Left cardiac atrium (tissue), 4 donors: ENCODE measurements at places on chromosomes 2 and 18.

DNA sequence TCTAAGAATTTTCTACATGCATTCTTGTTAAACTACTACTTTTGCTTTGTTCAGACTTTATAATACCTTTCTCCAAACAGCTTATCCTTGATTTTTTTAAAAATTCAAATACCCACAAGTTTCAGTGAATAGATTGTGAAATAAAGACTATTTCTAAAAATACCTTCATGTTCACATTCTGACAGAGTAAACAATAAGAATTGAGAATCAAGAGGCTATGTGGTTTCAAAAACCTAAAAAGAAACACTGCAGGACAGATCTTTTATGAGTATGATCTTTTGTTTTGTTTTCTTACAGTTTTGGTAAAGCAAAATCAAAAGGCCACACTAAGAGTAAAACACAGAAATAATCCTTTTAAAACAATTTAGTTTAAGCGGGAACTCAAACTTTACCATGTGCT is 21.2 kb downstream of the ALS2 start:
- no peak for DNase-seq

- DNase-seq: no peak
Observed at GRCh38 chr18:9103376-9103873, 926 bp downstream of the NDUFV2 start.

GRCh38 chr2:127170452-127171197 is 49.5 kb downstream of the CYP27C1 start:
- DNase-seq: no peak

DNA sequence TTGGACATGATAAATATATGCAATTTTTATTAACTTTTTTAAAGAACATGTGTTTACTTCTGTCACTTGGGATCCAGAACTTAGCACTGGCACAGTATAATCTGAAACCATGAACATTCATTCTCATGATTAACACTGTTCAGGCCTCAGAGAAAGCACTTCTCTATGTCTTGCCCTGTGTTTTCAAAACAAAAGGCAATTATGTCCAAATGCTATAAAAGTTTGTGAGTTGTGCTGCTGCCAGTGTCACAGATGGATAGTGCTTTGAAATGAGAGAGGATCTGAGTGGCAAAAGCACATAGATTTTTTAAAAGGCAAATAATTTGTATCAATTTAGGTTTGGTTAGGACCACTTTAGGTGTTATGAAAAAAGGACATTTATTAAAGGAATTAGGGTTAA is 470.5 kb upstream of the FAM98A start:
- DNase-seq: no peak

DNA sequence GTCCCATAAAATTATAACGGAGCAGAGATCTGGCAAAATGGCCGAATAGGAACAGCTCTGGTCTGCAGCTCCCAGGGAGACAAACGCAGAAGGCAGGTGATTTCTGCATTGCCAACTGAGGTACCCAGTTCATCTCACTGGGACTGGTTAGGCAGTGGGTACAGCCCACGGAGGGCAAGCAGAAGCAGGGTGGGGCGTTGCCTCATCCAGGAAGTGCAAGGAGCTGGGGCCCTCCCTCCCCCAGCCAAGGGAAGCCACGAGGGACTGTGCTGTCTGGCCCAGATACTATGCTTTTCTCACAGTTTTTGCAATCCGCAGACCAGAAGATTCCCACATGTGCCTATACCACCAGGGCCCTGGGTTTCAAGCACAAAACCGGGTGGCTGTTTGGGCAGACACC is 22.8 kb downstream of the ICA1L start:
- DNase-seq: peak; percentile 31

GRCh38 chr2:26522751-26523171 is 44.8 kb upstream of the OTOF start:
- no peak for DNase-seq

- DNase-seq: no peak
Observed at GRCh38 chr2:79640001-79640400, 127.2 kb downstream of the CTNNA2 start.

GRCh38 chr2:10532638-10533101 is 84.5 kb upstream of the ODC1 start:
- DNase-seq: no peak

DNA sequence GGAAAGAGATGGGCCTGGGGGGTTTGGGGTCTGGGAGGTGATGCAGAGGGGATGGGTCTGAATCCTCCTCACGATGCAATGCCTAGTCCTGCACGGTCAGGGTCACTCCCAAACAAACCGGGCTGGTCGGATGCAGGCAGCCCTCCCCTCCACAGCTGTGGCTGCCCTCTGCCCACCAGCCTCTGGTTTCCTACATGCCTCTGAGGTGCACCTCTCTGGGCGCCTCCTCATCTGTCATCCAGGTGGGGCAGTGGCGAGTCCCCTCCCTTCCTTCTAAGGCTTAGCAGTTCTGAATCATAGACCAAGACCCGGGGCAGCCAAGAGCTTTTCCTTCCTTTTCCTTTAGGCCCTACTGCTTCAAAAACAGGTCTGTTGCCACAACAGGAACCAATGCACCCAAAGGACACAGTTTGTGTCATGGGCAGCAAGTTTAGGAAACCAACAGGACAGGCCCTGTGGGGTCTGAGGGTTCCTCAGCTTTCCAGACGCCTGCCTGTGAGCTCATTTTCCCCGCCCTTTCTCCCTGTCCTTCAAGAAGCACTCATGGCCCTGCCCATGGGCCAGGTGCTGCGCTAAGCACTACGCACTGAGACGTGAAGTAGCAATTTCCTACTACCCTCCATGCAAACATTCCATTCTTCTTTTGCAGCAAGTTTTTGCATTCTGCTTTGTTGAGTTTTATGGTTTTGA is 6.5 kb upstream of the MAL start:
- no peak for DNase-seq

DNA sequence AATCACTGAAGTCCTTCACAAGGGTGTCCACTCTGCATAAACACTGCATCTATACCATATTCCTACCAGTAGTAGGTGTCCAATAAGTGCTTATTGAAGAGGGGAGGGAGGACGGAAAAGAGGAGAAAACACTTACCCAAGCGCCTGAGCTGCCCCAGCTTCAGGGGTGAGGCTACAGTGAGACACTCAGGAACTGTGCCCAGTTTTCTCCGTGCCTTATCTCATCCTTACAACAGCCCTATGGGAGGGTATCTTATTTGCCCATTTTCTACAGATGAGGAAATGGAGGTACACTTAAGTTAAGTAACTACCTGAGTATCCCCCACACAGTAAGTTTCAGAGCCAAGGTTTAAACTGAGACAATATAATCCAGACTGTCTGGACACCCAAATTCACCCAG is 41.5 kb downstream of the RNF152 start:
- no peak for DNase-seq

DNA sequence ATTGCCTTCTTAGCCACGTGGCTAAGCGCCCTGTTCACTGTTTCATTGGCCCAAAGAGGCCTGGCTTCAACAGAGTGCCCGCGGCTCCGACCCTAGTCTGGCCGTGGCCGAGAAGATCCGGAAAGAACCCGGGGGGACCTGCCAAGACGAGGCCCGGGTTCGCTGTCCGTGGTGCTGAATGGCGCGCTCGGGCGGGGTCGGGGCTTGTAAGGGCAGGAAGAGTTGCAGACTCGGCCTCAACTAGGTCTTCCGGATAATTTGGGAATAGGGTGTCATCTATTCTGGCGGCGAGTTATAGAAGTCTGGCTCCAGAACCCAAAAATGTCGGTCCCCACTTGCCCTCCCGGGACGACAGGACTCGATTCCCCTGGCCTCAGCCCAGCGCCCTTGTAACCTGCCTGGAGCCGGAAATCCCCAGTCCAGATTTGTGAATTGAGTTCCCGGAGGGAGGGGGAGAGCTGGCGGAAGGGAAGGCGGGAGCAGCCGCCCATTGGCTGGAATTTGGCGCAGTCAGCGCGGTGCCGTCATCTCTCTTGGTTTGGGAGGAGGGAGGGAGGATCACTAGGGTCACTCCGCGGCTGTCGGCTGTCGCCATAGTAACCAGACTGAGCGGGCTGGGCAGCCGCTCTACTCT is 3.5 kb downstream of the CDK5R2 start:
- peak; percentile 71 for DNase-seq

- no peak for DNase-seq
Observed at GRCh38 chr18:22427822-22428549, 10.3 kb upstream of the CTAGE1 start.

GRCh38 chr2:202237787-202238233 is 587 bp downstream of the SUMO1 start:
- DNase-seq: peak; percentile 29

GRCh38 chr2:190722061-190722759 is 73.3 kb downstream of the NAB1 start:
- no peak for DNase-seq

- no peak for DNase-seq
Observed at GRCh38 chr2:182767578-182767977, 51.5 kb downstream of the DNAJC10 start.

DNA sequence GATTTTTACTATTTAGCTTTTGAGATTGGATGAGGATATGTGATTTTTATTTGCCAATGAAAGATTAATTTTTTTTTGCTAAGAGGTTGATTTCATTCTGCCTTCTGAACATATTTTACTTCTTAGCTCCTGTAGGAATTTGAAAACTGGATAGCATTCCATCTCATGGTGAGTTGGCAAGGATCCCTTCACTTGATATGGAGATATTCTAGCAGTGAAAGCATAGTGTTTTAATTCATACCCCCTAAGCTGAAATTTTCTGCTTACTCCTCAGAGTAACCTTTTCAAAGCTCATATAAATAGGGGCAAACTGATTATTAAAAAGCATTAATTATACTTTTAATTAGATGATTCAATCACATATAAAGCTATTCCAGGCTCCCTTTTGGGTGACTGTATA is 61.0 kb upstream of the KCNJ3 start:
- no peak for DNase-seq

DNA sequence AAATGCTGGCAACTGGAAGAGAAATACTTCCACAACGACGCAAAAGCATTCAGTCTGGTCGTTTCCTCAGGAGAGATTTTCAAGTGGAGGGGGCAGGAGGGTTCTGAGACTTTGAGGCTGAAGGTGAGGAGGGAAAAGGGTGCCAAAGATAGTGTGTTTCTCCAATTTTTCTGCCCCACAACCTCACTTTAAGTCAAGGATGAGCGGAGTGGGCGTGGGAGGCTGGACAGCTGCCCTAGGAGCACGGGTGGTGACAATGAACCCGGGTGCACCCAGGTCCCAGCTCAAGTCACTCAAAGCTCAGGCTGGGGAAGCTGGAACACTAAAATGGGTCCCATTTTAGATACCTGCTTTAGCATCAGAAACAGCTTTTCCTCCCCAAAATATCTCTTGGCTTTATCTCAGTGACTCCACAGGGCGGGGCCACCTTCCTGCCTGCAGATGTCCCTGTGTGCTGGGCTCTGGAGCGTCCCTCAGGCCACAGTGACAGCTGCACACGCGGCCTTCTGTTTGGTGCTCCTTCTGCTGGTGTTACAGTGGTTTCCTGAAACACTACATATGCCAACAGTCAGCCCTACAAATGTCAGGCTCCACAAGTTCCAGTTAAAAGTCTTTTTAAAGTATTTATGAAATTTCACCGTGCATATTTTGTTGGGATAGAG is 1.4 kb upstream of the MBP start:
- DNase-seq: peak; percentile 55

- DNase-seq: no peak
Observed at GRCh38 chr2:198706476-198707082, 751.2 kb downstream of the SATB2 start.

GRCh38 chr18:24582771-24583170 is 122.3 kb downstream of the HRH4 start:
- no peak for DNase-seq

DNA sequence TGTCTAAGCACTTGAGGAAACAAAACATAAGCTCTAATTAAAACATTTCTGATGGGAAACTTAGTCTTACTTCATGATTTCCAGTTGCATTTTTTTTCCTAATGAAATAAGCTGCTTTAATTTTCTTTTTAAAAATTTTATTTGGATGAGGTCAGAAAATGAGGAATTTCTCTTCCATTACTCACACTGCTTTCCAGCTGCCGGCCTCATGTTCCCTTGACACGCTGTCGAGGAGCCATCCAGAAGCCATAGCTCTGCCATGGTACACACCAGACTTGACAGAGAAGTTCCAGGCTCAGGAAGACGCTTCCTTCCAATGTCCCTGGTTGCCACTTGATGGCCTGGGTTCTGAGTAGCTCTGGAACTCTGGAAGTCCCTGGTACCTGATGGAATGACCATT is 12.1 kb upstream of the MAPRE2 start:
- DNase-seq: peak; percentile 44

- no peak for DNase-seq
Observed at GRCh38 chr2:155308367-155309009, 610.0 kb downstream of the KCNJ3 start.

- no peak for DNase-seq
Observed at GRCh38 chr2:106858810-106859209, 27.2 kb downstream of the ST6GAL2 start.

DNA sequence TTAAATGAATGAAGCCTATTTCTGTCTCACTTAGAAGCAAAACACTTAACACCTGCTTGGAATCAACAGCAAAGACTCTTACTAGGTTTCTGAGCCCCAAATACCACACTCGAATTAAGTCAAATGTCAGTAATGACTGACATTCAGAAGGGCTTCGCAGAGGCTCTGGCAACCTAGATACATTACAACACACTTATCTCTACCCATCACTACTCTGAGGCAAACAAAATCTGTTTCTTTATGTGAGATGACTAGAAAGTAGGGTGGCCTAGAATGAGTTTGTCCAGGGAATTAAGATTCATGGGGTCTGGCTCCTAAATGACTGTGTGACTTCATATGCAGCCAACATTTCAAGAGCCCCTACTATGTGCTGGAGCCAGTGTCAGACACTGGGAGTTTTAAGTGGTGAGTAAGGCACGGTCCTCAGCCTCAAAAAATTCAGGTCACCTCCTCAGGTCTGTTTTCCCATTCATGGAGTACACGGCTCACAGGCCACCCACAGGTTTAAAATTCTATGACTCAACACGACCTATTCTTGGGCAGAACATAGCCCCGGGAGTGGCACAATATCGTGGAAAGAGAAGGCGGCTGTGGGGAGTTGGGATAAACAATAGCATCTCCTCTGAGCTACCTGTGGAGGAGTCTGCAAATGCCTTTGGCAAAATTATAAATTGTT is 150.3 kb upstream of the ZFP36L2 start:
- no peak for DNase-seq

GRCh38 chr2:160909781-160910242 is 250.4 kb upstream of the TANK start:
- no peak for DNase-seq

GRCh38 chr2:235981631-235982030 is 186.6 kb downstream of the GBX2 start:
- DNase-seq: no peak

- no peak for DNase-seq
Observed at GRCh38 chr2:55155764-55156281, 76.3 kb downstream of the CLHC1 start.
